Endodermal cell (in vitro differentiated cells): ENCODE measurements at places on chromosomes 16 and 17.
A peak's percentile ranks its signal among the peaks of the same experiment; 100 is the strongest.

GRCh38 chr17:28508211-28508724 is 2.1 kb downstream of the FOXN1 start:
- DNase-seq = no peak

DNA sequence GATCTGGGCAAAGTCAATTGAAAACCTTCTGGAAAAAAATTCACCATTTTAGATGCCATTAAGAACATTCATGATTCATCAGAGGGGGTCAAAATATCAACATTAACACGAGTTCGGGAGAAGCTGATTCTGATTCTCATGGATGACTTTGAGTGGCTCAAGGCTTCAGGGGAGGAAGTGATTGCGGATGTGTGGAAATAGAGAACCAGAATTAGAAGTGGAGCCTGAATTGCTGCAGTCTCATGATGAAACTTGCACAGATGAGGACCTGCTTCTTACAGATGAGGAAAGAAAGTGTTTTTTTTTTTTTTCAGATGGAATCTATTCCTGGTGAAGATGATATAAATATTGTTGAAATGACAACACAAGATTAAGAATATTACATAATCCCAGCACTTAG is 12.9 kb downstream of the ITGAX start:
- no peak for DNase-seq

GRCh38 chr16:27950206-27950887 is 113.2 kb downstream of the GSG1L start:
- DNase-seq = no peak

DNA sequence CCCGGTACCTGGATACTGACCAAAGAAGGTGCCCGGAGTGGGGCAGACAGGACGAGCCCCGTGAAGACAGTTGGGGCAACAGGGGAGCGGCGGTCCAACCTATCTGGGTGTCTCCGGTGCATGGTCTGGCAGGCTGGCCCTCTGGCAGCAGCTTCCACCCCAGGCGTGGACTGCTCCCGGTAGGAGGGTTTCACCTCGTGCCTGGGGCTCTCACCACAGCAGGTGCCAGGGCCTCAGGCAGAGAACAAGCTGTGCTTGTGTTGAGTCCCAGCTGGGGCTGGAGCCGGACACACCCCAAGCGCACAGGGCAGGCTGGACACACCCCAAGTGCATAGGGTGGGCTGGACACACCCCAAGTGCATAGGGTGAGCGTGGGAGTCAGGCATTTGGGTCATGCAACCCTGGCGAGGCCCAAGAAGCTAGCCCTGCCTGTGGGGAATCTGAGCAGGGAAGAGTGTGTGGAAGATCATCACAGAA is 1.5 kb upstream of the FBXL16 start:
- no peak for DNase-seq

DNA sequence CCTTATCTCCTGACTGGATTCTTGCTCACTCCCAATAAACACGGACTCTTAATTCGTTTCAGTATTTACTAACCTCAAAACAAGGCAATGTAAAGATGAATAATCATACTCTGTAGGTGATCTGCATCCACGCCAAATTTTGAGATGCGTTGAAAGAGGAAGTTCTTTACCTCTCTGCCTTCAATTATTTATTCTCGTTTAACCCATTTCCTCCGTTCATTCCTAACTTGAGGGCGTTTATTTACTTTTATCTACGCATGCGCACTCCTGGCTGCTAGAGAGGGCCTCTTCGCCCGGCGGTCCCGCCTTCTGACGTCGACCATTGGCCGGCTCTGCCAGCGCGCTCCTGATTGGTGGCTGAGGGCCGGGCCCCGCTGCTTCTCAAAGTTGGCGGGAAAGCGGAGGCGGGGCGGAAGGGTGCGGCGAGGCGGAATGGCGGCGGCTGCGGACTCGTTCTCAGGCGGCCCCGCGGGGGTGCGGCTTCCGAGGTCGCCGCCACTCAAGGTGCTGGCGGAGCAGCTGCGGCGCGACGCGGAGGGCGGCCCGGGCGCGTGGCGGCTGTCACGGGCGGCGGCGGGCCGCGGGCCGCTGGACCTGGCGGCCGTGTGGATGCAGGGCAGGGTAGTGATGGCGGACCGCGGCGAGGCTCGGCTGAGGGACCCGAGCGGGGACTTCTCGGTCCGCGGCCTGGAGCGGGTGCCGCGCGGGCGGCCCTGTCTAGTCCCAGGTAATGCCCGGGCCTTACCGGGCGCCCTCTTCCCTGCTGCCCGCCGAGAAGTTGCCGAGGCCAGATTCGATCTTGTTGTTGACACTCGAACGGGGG is at the start of gene RMI2:
TSS of gene RMI2 (plus strand) at position 420 of the 823 bp plus-strand sequence. CDS start at position 433, 13 bp downstream.
- DNase-seq = peak; percentile 98

- no peak for DNase-seq
These were observed 25.4 kb downstream of the ZFP90 start for GRCh38 chr16:68564382-68564985.

- DNase-seq = peak; percentile 80
These were observed 1.2 kb downstream of the TRIM47 start for GRCh38 chr17:75876938-75877751.

DNA sequence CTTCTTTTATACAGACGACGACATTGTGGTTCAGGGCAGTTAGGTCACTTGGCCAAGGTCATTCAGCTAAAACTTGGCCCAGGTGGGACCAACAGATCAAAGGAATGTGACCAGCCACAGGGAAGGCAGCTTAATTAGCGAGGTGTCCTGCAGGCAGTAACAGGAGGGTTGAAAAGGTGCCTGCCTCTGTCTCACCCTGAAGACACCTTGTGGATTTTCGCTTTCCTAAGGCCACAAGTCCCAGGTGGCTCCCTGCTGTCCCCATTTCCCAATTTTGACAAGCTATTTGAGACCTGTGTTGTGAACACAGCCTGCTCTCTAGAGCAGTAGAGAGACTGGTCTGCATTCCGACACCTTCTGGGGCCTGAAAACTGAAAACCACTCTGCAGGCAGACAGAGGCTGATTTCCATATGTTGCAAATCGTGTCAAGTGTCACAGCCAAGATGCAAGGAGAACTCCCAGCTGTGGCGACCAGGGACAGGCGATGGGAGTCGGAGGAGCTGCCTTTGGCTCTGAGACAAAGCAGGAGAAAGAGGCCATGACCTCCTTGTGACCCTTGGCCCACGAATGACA is 593.1 kb upstream of the CDH5 start:
- DNase-seq = peak; percentile 88

- DNase-seq = no peak
These were observed 10.7 kb upstream of the HSD3B7 start for GRCh38 chr16:30974348-30974747.

- peak; percentile 66 for DNase-seq
These were observed 36.4 kb downstream of the CDK5R1 start for GRCh38 chr17:32523017-32523680.

GRCh38 chr17:40803617-40804082 is 3.9 kb upstream of the KRT28 start:
- peak; percentile 97 for DNase-seq

GRCh38 chr17:29749045-29749825 is 126.5 kb upstream of the CORO6 start:
- no peak for DNase-seq

- peak; percentile 50 for DNase-seq
These were observed 6.6 kb downstream of the VAT1 start for GRCh38 chr17:43015579-43015978.

DNA sequence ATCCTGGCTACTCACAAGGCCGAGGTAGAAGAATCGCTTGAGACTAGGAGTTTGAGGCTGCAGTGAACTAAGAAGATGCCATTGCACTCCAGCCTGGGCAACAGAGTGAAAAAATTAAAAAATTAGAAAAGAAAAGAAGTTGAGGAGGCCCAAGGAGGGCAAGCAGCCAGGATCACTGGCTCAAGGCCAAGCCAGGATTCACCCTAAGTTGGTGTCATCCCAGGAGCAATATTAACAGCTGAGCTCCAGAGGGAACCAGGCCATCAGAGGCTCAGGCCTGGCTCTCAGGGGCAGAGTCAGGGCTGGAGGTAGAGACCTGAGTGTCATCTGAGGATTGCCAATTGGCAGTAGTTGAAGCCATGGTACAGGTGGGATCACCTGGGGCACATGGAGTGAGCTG is 20.7 kb downstream of the DRC3 start:
- no peak for DNase-seq

- no peak for DNase-seq
These were observed 45.5 kb downstream of the ZZEF1 start for GRCh38 chr17:4097165-4097960.

- DNase-seq = no peak
These were observed 22.9 kb downstream of the CDIP1 start for GRCh38 chr16:4515611-4516233.

DNA sequence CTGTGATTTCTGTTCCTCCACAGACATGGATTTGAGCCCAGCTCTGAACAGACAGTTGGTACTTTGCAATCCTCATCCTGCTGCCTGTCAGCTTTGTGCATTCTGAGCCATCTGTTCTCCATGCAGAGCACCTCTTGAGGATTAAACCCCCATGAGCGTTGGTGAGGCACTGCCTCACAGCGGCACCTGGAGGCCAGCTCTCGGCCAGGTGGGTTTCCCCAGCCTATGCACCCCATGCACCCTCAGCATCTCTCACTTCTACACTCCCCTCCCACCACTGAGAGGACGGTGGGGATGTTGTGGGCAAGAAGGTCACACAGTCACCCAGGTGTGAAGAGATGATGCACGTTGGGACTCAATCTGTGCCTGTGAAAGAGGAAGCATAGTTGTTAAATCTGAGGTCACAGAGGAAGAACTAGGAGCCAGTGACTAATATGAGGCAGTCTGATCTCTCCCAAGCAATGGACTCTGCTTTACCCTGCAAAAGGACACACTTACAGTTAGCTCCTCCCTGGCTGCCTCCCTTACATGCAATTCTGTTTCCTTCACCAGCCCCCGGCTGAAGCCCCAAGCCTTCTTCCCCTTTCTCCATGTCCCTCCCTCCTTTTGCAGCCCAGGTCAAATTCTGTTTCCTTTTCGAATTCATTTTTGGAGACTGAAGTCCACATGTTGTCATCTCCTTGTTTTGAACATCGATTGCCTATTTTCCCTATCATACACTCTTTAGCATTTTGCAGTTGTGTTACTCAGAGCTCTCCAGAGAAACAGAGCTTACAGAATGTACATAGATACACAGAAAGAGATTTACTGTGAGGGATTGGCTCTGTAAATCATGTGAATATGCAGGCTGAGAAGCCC is 58.5 kb downstream of the HS3ST3B1 start:
- DNase-seq = peak; percentile 68

- DNase-seq = no peak
These were observed 31.6 kb upstream of the RMI2 start for GRCh38 chr16:11313493-11314308.

DNA sequence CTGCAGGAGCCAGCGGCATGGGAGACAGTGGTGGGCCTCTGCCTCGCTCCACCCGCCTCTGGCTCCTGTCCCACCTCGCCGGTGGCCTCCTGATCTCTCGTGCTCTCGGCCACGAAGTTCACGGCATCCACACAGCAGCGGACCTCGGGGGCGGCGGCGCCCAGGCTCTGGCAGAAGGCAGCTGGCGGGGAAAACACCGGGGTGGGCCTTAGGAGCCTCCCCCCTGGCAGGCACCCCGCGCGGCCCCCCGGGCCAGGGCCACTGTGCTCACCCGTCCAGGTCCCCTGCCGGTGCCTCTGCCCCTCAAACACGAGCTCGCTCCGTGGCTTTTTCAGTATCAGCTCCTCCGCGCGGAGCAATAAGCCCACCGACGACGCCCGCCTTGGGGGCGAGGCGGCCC is 409 bp upstream of the C17orf107 start:
- no peak for DNase-seq
